T-helper 1 cell (primary cell): ENCODE measurements at places on chromosomes 16 and 17.

DNA sequence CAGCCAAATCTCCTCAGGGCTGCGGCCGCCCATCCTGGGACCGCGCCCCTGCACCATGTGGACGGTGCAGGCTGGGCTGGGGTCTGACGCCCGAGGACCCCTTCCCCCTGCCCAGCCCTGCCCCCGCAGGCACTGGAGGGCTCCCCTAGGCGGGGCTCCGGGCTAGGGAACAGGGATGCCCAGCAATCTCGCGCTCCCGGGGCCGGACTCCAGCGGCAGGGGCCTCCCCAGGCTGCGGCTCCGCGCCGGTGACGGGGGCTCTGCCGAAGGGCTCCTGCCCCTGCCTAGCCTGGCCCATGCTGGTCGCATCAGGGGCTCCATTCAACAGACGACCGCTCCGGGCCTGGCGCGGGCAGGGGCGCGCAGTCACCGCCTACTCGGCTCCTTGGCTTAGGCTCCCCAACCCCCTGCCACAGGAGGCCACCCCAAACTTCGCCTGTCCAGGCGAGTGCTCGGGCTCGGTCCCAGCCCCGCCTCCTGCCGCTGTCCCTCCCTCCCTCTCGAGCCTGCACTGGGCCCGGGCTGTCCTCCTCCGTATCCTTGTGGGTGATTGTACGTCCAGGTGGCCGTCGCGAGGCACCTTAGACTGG is 27.4 kb upstream of the ADORA2B start:
- DNase-seq: no peak

DNA sequence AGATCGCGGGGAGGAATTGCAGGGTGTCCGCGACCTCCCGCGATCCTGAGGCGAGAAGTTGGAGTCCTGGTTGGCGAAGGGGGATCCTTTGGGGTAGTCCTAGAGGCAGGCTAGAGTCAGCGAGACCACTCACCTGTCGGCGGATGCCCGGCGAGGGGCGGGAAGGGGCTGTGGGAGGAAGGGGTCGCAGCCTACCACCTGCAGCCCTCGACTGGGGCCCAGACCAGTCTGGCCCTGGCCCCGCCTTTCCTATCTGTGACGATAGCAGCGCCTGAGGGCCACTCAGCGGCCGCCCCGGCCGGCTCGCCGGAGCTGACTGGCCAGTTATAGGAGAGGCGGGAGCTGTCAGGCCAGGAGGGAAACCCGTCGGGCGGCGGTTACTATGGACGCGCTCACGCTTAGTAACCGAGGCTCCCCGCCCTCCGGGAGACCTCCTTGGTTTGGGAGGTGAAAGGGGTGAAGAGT is at the start of gene TEKT3:
Gene TEKT3, minus strand, starts transcription at position 213 of the 465 bp plus-strand sequence. CDS start 10,012 bp downstream, outside the sequence.
- no peak for DNase-seq

DNA sequence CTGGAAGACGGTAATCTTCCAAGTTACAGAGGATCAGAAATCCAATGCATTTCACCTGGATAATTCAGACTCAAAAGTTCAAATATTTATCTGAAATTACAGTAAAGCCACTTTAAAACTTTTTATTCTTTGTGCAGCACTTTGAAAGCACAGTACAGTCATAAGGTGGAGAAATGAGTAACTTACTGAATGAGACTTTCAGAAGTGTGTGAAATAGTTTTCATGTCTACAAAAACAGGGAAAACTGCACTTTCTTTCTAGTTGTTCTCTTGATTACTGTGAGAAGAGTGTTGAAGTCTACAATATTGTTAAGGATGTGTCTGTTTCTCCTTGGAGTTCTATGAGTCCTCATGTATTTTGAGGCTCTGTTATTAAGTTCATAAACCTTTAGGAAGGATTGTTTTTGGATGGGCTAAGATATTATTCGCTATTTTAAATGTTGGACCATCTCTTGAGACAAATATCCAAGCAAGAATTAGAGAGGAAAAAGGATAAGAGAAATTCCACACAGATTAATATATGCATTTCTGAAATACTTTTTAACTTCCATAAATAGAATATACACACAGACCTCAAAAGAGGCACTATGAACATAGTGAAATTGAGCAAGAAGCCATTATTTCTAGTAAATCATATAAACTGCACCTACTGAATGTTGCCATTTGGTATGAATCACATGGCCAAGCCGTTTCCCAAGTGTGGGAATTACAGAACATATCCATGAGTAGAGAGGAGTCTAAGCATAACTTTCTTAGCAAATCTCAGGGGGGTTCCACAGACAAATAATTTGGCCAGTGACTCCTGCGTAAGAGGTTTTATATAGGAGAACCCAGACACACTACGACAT is 83.6 kb upstream of the PLEKHM1 start:
- no peak for DNase-seq

DNA sequence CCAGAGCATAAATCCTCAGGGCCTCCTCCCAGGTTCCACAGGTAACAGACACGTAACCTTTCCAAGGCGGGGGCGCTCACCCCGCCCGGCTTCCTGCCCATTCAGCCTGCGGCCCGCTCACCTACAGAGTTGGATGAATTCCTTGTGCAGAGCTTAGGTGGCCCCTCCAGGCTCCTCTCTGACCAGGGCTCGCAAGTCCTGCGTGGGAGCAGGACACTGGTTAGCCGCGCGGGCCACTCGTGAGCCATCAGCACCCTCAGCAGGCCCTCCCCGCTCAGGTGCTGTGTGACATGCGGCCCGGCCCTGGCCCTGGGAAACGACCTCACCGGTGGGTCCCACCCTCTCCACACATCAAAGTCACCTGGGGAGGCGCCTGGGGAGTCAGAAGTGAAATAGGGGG is 528 bp downstream of the TERB1 start:
- no peak for DNase-seq

DNA sequence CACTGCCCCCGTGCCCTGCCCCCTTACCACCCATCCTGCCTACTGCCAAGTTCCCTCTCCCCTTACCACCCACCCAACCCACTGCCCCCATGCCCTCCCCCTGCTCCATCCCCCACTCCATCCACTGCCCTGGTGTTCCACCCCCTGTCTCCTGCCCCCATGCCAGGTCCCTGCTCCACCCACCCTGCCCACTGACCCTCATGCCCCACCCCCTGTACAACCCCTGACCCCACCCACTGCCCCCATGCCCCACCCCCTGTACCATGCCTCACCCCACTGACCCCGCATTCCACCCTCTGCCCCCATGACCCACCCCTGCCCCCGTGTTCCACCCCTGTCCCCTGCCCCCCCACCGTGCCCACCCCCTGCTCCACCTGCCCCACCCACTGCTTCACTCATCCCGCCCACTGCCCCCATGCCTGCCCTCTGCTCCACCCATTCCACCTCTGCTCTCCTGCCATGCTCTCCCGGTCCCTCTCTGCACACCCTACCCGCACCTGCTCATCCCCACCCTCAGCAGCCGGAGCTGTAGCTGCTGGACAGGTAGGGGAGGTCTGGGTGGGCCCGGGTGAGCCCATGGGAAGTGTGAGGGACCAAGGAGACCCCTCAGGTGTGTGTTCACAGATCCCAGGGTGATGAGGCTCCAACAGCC is 7.4 kb upstream of the FN3KRP start:
- no peak for DNase-seq

- DNase-seq: no peak
Measured at GRCh38 chr16:9124908-9125584, 33.6 kb downstream of the HAPSTR1 start.

GRCh38 chr17:29090750-29091605 is 48.0 kb downstream of the PIPOX start:
- DNase-seq: no peak

DNA sequence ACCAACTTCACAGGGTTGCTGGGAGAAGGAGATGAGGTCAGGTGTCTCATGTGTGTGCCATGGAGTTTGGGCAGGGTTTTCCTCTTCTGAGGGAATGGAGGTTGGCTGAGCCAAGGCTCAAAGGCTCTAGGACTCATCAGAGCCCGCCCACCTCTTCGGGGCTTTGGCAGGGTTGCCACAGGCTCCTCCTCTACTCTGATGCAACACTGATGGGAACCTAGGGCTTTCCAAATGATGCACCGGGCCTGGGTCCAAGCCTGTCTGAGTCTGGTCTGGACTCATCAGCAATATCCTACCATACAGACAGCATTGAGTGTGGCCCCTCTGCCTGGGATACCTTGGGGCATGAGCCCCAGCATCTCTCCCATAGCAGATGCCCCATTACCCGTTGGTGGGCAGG is 59.5 kb upstream of the LHX1 start:
- DNase-seq: no peak
